ENCODE measurements at places on chromosomes 7 and 10. TPM values are rescaled to one million over a fixed set of nuclear protein-coding genes. Genes with fewer than 3 reads are reported as not detected.
A peak's percentile ranks its signal among the peaks of the same experiment; 100 is the strongest.

Gene CPED1
- 0.23 TPM for total RNA-seq

DNA sequence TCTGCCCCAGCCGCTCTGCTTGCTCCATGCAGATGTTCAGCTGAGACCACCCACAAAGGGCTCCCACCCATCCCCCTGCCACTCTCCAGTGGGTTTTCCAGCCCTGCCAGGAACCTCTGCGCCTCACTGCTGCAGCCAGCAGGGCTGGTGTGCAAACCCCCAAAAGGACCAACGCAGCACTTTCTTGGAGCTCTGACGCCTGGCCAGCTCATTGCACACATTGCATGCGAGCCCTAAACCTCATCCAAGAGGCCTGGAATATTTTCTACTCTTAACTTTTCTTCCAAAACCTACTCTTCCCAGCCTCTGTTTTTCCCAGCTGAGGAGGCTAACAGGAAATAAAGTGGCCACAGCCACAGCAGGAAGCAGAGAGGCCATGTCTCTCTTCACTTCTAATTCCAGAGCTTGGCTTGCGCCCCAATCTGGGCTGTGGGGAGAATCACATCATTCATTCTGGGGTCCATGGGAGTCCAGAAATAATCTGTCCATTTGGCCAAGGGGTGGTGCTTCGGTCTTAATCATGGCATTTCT is 4.6 kb upstream of the FAM170B start:
- DNase-seq: no peak
- no peaks in the 10 kb centered on the region for H3K27me3 ChIP-seq
- no peak overlapping the region for H3K4me3 ChIP-seq
- peaks cover 5% of the 10 kb centered on the region for H3K4me1 ChIP-seq
- H3K36me3 ChIP-seq: no peaks in the 10 kb centered on the region

DNA sequence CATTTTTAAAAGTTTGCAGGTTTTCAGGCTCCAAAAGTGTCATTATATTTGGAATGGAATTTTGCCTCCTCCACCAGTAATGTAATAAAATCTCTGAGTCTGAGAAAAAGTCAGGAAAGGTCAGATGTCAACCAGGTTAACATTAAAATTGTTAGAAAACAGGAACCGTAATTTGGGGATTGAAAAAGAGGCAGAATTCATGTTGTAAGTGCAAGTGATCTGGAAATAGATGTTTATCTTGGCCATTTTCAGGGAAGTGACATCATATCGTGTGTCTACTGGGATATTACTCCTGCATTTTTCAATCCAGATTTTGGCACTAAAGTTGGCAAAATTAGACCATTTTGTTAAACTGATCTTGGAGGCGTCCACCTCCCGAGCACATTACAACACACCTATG is 428.5 kb upstream of the MGMT start:
- no peak overlapping the region for H3K4me3 ChIP-seq
- peaks cover 16% of the 10 kb centered on the region for H3K4me1 ChIP-seq
- H3K27me3 ChIP-seq: no peaks in the 10 kb centered on the region

GRCh38 chr7:28686418-28686800 is 271.7 kb downstream of the TRIL start:
- peaks cover 28% of the 10 kb centered on the region for H3K4me1 ChIP-seq
- peak overlapping the region; percentile 50 for H3K4me3 ChIP-seq
- no peaks in the 10 kb centered on the region for H3K36me3 ChIP-seq
- H3K27ac ChIP-seq: peak overlapping the region; percentile 97

Gene TWIST1
- total RNA-seq: 0.24 TPM
